ENCODE measurements at places on chromosomes 1 and 21.

DNA sequence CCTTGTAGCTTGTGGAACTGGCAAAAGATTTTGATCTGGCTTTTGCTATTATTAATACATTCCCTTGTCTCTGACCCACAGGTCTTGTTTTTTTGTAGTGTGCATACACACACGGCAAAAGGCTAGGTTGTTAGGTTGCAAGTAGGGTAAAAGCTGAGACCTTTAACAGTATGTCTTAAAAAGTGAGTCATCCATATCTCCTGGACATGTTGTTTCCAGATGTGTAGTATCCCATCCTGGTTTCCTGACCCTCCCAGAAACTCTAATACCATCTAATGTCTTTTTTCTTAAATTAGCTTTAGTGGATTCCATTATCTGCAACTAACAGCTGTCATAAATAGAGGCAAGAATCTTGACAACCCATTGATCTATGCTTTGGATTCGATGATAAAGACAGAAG is 14.7 kb downstream of the OVGP1 start:
- DNase-seq, result no peak

GRCh38 chr1:214326406-214326805 is 45.4 kb downstream of the SMYD2 start:
- DNase-seq, result no peak

- DNase-seq, result no peak
Observed at GRCh38 chr1:75503221-75503974, 107.5 kb downstream of the SLC44A5 start.

- no peak for DNase-seq
Observed at GRCh38 chr1:41560931-41561330, 76.4 kb upstream of the EDN2 start.

- no peak for DNase-seq
Observed at GRCh38 chr1:65497256-65497830, 76.9 kb downstream of the LEPR start.

GRCh38 chr1:22944346-22945055 is 28.2 kb downstream of the LACTBL1 start:
- no peak for DNase-seq

GRCh38 chr1:41479000-41479807 is 5.3 kb downstream of the EDN2 start:
- DNase-seq, result peak; percentile 85

DNA sequence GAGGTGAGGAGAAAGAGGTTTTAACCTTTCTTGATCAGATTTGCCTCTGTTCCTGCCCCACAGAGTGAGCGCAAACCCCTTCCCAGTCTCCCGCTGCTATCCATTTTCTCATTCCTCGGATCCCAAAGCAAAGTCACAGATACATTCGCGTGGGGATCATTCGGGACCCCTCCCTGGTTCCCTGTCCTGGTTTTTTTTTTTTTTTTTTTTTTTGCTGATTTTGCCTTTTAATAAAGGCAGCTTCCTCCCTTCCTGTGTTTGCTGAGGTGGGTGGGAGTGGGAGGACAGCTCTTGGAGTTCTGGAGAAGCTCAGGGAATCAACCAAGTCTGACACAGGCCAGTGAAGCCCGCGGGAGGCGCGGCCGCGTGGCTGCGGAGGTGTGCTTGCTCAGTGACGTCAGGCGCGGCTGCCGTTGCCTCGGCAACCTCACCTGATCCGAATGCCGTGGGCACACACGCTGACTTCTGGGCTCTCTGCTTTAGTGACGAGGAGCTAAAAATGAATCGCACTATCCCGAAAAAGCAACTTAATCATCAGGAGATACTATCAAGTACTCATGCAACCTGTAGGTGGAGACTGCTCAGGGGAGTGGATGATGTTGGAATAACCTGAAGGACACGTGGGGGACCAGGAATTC is 106.4 kb downstream of the TBX19 start:
- no peak for DNase-seq

GRCh38 chr1:22573237-22573636 is 9.9 kb downstream of the EPHA8 start:
- no peak for DNase-seq

DNA sequence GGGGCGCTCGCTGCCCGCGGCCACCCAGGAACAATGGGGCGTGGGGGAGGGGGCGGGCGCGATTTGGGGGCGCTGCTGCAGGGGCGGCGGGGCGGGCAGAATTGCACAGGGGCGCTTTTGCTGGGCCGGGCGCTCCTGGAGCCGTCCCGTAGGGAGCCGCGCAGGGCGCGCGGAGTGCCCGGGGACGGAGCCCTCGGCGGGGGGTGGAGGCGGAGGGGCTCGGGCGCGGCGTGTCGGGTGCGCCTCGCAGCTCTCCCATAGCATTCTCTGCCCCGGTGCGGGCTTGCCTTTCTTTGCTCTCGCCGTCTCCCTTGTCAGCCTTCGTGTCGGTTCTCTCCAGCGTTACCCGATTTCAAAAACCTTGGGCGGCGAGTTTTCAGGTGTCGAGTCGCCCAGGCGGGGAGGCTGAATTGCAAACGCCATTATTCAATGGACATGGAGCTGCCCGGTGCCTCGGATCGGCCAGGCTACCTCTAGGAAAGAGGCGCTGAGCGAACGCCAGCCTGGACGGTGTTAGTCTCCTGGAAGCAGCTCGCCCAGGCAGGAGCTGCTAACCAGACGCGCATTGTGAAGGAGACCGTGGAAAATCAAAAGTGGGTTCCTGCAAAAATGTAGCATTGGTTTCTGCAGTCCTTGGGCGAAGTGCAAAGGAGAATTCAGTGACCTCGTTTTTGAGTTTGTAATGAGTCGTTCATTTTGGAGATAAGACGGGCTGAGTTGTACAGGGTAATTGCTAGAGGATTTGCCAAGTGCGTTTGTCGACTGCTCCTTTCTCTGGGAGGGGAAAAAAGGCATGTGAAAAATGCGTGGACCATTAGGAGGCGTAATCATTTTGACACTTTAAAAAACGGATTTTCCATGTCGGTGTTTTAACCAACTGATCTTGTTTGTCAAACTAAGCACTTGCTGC is 626 bp downstream of the CXADR start:
- DNase-seq, result peak; percentile 32

DNA sequence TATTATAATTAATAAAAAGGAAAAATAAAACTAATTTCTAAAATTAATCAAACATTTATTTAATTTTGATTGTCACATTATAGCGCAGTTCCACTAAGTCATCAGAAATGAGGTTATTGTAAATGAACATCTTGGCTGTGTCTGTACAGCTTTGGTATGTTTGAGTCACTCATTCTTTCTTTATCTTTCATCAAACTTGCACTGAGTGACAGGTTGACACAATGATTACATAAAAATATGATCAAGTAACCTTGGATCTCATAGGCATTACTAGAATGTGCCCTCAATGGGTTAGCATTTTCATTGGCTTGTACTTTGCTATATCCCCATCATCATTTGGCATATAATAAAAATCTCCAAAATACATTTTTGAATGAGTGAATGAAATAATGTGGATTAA is 1353.2 kb upstream of the ADGRL2 start:
- DNase-seq, result no peak

DNA sequence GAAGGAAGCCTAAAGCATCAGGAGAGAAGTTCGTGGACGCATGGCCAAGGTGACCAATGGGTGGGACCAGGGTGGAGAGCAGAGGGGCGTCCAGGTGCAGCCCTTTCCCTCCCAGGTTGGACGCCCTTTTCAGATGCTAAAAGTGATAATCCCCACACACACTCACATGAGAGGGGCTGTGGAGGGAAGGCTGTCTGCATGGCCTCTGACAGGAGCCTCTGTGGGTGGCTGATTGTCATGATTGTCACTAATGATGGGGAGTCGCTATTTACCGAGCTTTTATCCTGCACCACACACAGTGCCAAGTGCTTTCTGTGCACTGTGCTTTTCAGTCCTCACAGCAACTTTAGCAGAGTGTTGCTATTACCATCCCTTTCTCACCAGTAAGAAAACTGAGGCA is 27.1 kb upstream of the C1QA start:
- DNase-seq, result no peak

DNA sequence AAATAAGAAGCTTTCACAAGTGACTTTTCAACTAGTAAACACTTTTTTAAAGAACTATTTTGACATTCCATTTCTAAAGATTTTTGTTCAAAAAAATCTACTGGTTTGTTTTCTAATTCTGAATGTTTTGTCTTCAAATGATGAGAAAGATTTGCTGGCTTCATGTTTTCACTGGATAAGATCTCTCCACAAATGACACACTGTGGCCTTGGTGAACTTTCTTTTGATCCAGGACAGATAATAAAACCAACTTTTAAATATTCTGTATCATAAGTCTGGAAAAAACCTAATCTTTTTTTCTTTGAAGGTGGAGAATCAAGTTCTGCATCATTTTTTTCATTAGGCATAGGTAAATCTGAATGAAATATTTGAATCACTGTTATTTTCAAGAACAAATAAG is 3.4 kb upstream of the TMEM35B start:
- no peak for DNase-seq

- DNase-seq, result no peak
Observed at GRCh38 chr1:165915932-165916348, 88.5 kb downstream of the UCK2 start.

DNA sequence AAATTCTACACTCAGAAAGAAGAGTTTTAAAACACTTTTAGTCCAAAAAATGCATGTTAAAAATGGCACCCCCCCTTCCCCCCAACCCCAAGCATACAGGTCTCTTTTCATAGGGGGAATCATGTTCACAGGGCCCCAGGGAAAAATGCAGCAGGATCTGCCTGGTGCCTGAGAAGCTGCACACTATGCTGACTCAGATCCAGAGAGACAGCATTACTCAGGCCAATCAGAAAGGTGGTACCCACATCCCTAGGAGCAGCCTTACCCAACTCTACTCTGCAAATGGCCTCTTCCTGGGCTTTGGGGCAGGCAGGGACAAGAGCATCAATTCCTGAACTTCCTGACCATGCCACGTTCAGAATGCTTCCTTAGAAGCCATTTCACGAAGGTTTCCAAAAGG is 119.0 kb downstream of the HIVEP3 start:
- no peak for DNase-seq

DNA sequence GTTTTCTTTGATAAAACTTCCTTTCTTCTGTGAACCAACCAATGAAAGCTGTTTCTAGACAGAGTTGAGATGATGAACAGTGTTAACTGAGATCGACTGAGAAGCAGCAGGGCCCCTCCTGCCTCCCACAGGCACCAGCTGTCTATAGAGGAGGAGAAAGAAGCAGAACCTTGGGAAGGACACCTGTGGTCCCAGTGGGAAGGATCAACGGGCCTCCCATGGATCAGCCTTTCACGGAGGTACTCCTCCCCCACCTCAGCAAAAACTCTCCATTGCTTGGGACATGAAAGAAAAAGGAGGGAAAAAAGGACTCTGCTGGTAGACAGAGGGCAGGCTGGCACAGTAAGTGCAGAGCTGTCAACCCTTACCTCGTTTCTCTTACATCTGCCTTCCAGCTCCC is 40.5 kb downstream of the PLPPR5 start:
- DNase-seq, result no peak

GRCh38 chr1:199297174-199297573 is 658.3 kb downstream of the PTPRC start:
- no peak for DNase-seq

GRCh38 chr1:89922911-89923310 is 72.0 kb upstream of the ZNF326 start:
- DNase-seq, result no peak

DNA sequence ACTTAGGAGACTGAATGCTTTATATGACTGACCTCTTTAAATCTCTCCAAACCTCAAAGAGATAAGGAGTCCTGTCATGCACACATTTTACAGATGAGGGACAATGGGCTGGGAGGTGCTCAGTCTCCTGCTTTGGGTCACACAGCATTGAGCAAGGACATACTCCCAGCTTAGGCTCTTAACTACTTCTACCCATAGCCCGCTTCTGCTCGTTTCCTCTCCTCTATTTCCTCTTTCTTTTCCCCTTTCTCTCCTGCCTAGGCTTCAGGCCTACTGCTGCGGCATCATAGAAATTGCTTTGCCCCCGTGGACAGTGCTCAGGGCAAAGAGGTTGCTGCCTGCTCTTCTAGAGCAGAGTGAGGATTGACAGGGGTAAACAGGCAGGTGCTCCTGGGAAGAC is 12.4 kb upstream of the ZNF691 start:
- no peak for DNase-seq

GRCh38 chr1:163834778-163835177 is 513.0 kb downstream of the NUF2 start:
- no peak for DNase-seq

GRCh38 chr21:14414932-14415508 is 32.1 kb upstream of the HSPA13 start:
- no peak for DNase-seq

DNA sequence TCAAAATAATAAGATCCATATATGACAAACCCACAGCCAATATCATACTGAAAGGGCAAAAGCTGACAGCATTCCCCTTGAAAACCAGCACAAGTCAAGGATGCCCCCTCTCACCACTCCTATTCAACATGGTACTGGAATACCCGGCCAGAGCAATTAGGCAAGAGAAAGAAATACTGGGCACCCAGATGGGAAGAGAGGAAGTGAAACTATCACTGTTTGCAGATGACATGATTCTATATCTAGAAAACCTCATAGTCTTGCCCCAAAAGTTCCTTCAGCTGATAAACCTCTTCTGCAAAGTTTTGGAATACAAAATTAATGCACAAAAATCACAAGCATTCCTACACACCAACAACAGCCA is 442.7 kb downstream of the PTBP2 start:
- no peak for DNase-seq

GRCh38 chr1:162632698-162633080 is 425 bp downstream of the DDR2 start:
- peak; percentile 49 for DNase-seq

- DNase-seq, result peak; percentile 71
Observed at GRCh38 chr1:112515311-112516009, 6.7 kb downstream of the WNT2B start.

GRCh38 chr1:175314300-175314699 is 121.7 kb upstream of the KIAA0040 start:
- no peak for DNase-seq

DNA sequence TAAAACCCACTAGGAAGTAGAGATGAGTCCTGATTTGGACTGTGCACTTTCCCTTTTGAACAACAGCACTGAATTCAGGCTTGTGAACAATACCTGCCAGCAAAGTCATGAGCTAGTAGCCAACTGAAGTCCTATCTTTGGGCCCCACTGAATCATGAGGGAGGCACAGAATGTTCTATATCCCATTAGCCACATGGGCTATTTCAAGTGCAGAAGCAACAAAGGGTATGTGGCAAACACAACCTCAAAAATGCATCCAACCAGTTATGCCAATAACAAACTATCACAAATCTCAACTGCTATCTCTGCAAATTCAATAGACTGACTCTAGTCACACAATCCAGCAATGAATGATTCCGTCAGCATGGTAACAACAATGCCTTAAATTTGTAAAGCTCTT is 276.0 kb downstream of the MRPL39 start:
- DNase-seq, result peak; percentile 78

All from cardiac fibroblast (primary cell).